GM23248 (cell line): ENCODE measurements at places on chromosomes 7 and 10.
A peak's percentile ranks its signal among the peaks of the same experiment; 100 is the strongest.

- no peak for DNase-seq
Measured at GRCh38 chr7:12927635-12928434, 240.4 kb downstream of the ARL4A start.

- DNase-seq = no peak
Measured at GRCh38 chr10:78004215-78005026, 24.9 kb downstream of the POLR3A start.

DNA sequence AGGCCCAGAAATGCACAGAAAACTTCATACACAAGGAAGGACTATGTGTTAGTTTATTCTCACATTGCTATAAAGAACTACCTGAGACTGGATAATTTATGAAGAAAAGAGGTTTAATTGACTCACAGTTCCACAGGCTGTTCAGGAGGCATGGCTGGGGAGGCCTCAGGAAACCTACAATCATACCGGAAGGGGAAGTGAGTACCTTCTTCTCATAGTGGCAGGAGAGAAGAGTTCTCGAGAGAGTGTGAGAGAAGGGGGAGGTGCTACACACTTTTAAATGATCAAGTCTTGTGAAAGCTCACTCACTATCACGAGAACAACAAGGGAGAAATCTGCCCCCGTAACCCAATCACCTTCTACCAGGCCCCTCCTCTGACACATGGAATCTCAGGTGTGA, 16.8 kb upstream of the RAMP3 start:
- DNase-seq = no peak

DNA sequence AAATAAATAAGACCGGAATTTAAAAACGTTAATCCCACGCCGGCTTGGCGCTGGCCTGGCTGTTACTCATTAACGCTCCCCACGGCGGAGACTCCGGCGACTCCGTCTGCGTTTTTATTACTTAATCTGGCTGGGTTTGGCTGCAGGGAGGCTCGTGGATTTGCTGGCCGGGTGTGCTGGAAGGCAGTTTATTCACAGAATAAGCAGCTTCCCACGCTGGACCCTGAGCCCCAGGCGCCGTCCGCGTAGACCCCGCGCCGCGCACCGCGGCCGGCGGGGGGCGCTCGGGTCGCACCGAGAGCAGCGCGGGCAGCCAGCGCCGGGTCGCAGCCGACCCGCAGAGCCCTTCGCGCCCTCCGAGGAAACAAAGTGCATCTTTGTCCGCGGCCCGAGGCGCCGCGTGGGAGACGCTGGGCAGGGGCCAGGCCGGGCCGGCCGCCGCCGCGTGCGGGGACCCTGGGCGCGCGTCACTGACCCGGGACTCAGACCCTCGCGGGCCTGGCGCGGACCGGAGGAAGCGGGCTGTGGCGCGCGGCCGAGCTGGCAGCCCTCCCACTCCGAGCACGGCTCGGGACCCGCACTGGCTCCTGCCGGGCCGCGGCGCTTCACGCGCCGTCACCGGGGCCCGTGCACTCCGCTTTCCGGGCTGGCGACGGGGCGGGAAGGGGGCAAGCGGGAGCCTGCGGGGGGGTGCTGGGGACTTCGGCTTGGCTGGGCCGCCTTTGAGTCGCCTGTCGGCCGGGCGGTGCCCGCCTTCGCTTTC, 587 bp upstream of the GRK5 start:
- peak; percentile 92 for DNase-seq

DNA sequence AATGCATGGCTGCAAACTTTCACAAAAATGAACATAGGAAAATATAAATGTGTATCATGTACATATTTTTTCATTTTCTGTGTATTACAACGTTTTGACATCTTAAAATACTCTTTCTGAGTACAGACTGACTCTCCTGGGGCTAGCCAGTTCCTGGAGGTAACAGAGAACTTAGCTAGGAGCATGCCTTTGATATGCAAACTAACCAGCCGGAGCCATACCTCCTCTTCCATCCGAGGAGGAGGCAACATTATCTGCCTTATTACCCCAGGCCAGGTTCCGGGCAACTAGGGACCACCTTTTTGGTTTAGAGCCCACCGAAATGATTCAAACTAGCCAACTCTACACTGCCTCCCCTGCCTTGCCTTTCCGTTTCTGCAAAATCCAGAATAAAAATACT, 33.7 kb upstream of the HECW1 start:
- no peak for DNase-seq

DNA sequence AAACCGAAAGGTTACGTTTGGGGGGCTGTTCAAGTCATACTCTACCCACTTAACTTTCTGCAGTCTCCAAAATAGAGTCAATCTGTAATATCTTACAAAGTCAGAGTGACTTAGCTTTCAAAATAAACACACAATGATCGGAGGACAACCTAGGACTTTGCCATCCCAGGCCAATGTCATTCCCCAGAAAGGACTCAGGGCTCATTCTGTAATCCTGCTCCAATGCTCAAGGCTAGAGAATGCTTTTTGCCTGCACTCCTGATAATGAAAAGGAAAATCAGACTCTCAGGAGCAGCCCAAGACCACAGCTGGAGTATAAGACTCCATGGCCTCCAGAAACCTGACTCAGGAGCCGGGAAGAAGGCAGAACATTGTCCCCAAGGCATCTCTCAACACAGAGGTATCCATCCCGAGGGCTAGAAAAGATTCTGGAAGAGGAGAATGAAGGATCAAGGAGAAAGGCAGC, 28.5 kb upstream of the ASCC1 start:
- no peak for DNase-seq

GRCh38 chr7:17986851-17987250, 40.8 kb downstream of the PRPS1L1 start:
- DNase-seq = peak; percentile 81

- peak; percentile 4 for DNase-seq
Measured at GRCh38 chr10:36606234-36606839, 519.1 kb upstream of the ANKRD30A start.
